Activated T-cell treated with anti-CD3 and anti-CD28 coated beads, Interleukin-2, amount 50 U/mL, for 48 hours (primary cell): ENCODE measurements at places on chromosomes 6 and 20.
A peak's percentile ranks its signal among the peaks of the same experiment; 100 is the strongest.

- DNase-seq, result peak; percentile 55
Measured at GRCh38 chr20:37651932-37652331, 41.9 kb upstream of the CTNNBL1 start.

DNA sequence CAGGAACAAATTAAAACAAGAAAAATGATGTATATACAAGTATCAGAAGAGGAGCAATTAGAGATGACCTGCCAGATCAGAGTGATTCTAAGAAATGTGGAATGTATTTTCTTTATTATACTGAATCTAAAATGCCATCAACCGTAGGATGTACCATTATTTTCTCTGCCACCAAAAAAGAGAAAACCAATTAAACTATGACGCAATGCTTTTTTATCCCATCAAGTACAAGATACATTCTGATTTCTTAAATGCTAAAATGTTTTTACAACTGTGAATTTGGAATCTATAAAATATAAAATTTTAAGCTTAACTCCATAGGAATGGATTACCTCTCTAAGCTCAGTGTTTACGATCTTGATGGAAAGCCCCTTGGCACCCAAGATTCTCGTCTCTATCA, 85.9 kb downstream of the PHACTR1 start:
- DNase-seq, result no peak

GRCh38 chr20:3194617-3195280, 9.7 kb downstream of the DDRGK1 start:
- no peak for DNase-seq

- DNase-seq, result no peak
Measured at GRCh38 chr6:109794201-109794923, 103.3 kb downstream of the FIG4 start.

- DNase-seq, result no peak
Measured at GRCh38 chr6:159693894-159694545, 979 bp upstream of the SOD2 start.
